ENCODE measurements at places on chromosomes 11 and 22.
A peak's percentile ranks its signal among the peaks of the same experiment; 100 is the strongest.

DNA sequence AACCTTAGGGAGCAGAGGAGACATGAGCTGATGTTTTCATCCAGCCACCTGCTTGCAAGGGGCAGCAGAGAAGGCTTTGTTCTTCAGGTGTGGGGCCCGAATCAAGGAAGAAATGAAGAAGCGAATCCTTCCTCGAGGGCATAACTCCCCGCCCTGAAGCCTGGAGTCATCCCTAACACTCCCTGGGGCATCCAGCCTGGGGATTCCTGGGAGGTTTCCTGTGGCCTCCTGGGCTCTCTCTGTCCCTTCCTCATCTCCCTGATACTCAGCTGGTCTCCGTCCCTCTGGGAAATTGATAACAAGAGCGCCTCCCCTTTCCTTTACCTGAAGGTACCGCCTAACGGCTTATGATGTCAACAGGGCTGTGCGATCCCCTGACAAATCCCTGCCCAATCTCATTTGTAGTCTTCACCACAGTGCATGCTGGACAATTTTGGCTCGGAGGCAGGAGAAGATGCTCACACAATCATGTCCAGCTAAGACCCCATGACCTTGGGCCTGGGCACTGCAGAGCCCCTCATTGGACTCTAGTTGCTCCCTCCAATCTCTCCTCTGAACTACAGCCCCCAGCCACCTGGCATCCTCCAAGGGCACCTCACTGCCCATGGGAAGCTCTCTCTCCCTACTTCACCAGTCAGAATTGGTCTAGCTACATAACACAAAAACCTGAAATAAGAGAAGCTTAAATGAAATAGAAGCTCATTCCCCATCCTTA, 80.6 kb upstream of the RTL6 start:
- DNase-seq, result no peak

- DNase-seq, result peak; percentile 8
Observed at GRCh38 chr22:45742866-45743450, 71.3 kb downstream of the ATXN10 start.

GRCh38 chr22:20421507-20421874, 16.1 kb downstream of the SCARF2 start:
- no peak for DNase-seq

- DNase-seq, result peak; percentile 73
Observed at GRCh38 chr22:24270556-24271385, at the start of gene SPECC1L. Gene SPECC1L, plus strand, starts transcription at chr22:24270831. Its CDS starts 31,401 bp downstream, at chr22:24302232.

- DNase-seq, result no peak
Observed at GRCh38 chr11:961921-962320, 36.3 kb downstream of the AP2A2 start.

Measured in HS-5 (cell line).